ENCODE measurements at places on chromosomes 16 and 17.

DNA sequence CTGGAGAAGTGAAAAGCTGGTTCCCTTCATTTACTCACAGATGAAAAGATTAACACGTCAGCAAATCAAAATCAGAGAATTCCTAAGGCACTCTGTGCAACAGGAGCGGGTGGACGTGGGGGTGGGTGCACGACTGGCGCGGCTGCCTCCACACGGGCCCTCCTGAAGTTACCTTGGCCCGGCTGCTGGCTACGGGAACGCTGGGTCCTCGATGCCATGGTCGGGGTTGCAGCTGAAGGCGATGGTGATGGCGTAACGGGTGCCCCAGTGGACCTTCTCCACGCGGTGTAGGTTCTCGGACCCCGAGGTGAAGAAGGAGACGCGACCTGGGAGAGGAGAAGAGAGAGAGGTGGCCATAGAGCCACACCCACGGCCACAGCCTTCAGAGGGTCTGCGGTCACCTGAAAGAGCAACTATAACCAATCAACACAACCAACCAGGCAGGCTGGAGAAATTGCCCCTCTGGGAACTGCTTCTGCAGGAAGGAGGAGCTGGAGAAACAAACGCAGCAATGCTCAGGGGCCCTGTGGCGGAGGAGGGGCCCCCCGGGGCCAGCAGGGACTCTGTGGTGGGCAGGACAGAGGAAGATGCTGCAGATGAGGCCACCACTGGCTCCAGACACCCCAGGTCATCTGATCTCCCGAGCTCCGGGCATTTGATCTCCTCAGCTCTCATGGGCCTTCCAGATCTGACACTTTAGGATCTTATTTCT lies 20.8 kb downstream of the UTS2R start:
- DNase-seq: no peak

DNA sequence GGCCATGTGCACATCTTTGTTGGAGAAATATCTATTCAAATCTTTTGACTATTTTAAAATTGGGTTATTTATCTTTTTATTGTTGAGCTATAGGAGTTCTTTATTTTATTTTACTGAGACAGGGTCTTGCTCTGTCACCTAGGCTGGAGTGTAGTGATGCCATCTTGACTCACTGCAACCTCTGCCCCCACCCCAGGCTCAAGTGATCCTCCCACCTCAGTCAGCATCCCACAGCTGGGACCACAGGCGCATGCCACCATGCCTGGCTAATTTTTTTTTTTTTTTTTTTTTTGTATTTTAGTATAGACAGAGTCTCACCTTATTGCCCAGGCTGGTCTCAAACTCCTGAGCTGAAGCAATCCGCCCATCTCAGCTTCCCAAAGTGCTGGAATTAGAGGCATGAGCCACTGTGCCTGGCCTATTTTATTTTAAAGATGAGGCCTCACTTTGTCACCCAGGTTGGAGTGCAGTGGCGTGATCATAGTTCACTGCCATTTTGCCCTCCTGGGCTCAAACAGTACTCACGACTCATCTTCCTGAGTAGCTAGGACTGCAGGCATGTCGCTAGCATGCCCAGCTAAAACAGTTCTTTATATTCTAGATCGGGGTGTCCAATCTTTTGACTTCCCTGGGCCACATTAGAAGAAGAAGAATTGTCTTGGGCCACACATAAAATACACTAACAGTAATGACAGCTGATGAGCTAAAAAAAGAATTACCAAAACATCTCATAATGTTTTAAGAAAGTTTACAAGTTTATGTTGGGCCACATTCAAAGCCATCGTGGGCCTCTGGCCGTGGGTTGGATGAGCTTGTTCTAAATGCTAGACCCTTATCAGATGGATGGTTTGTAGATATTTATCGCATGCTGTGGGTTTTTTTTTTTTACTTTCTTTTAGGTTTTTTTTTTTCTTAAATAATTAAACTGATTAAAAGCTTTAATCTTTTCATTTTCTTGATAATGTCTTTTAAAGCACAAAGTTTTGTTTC lies 13.7 kb downstream of the TENT4B start:
- DNase-seq: no peak

DNA sequence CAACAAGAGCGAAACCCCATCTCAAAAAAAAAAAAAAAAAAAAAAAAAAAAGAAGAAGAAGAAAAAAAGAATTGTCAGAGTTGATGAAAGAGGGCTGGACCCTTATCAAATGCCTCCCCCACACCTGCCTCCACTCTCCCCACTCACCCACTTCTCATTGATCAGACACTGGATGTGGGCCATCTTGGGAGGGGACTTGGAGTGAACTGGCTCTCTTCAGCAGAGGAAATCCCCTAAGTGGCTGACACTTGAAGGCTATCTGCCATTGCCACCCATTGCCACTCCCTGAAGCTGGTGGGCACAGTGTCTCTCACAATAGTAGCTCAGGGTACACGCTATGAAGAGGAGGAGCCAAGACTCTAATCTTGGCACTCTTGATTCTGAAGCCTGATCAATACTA lies 1.6 kb downstream of the ITGA2B start:
- no peak for DNase-seq

DNA sequence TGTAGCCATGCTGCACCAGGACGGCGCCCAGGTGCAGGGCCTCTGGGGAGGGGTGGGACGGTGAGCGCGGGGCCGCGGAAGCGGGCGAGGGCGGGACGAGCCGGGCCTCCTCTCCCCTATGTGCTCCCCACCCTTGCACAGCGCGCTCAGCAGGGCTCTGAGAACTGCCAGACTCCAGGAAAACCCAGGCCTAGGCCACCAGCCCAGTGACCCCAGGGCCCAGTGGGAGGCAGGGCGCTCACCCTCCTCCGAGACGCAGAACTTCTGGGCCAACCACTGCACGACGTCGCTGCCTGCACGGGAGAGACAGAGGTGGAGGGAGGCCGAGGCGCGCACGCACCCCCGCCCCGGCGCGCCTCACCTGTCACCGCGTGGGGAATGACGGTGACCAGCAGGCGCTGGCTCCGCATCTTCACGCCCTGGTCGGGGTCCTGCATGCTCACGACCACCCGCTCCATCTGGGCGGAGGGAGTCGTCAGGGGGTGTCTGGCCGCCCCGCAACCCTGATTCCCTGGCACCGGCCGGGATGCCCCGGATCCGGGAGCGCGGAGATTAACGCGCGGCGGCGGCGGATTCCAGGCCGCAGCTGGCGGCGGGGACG lies 603 bp downstream of the RGS11 start:
- DNase-seq: no peak

- DNase-seq: no peak
Measured at GRCh38 chr17:44398692-44399691, 9.5 kb upstream of the ITGA2B start.

- DNase-seq: no peak
Measured at GRCh38 chr17:35152421-35153140, 5.0 kb downstream of the UNC45B start.

DNA sequence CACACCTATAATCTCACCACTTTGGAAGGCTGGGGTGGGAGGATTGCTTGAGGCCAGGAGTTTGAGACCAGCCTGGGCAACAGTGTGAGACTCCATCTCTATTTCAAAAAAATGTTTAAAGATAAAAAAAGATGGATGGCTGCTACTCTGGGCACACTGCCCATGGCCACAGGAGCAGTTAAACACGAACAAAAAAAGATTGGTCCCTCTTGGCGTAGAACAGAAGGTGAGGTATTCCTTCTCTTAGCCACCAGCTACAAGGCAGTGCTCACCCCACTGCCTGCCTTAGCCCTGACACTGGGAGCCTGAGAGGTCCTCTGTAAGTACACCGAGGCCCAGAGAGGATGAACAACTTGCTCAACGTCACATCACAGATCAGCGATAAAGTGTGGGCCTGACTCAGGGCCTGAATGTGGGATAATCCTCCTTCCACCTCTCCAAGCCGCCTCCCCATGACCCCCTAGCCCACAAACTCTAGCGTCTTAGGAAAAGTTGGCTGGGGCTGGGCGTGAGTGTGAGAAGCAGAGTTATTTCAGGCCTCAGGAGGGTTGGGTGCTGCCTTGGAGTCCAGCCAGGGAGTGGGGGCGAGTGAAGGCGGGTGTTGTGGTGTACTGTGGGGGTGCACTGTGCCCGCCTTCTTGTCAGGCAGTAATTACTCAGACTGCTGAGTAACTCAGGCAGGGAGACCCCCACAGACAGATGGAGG lies 2.3 kb upstream of the DPH1 start:
- DNase-seq: no peak

- DNase-seq: no peak
Measured at GRCh38 chr17:50170662-50171370, 5.0 kb downstream of the SGCA start.

GRCh38 chr16:12723681-12724080 lies 80.0 kb downstream of the CPPED1 start:
- no peak for DNase-seq

GRCh38 chr16:27102701-27103575 lies 36.2 kb downstream of the C16orf82 start:
- DNase-seq: no peak

DNA sequence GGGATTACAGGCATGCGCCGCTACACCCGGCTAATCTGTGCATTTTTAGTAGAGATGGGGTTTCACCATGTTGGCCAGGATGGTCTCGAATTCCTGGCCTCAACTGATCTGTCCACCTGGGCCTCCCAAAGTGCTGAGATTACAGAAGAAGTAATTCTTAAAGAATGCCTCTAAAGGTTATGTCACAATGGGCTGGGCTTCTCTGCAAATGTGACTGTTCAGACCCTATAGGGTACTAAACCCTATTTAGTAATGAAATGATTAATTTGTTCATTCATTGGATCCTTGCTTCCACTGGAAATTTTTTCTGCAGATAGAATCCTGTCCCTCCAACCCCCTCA lies 108.8 kb upstream of the CORO6 start:
- no peak for DNase-seq

DNA sequence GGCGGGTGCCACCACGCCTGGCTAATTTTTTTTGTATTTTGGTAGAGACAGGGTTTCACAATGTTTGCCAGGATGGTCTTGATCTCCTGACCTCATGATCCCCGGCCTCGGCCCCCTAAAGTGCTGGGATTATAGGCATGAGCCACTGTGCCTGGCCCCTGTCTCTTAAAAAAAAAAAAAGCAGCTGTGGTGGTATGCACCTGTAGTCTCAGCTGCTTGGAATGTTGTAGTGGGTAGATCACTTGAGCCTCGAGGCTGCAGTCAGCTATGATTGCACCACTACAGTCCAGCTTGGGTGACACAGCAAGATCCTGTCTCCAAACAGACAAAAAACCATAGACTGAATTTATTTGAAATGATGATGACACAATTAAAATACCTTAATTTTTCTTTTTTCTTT lies 24.3 kb downstream of the CDK12 start:
- DNase-seq: no peak

GRCh38 chr16:80682421-80683070 lies 121.9 kb downstream of the CDYL2 start:
- no peak for DNase-seq

GRCh38 chr16:11152677-11153331 lies 103.2 kb downstream of the SOCS1 start:
- DNase-seq: no peak

DNA sequence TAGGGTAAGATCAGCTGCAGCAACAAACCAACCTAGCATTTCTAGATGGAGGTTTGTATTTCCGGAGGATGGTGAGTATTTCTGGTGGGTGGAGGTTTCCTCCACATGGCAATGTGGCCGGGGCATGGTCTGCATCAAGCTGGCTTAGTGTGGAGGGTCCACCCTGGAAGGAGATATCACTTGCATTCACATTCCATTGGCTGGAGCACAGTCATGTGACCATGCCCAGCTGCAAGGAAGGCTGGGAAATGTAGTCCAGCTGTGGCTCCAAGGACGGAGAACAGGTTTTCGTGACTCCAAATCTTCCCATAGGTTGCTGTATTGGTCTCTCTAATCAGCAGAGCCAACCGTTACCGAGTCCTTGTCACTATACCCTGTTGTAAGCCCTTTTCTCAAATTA lies 68.7 kb downstream of the RAI1 start:
- DNase-seq: peak; percentile 75

DNA sequence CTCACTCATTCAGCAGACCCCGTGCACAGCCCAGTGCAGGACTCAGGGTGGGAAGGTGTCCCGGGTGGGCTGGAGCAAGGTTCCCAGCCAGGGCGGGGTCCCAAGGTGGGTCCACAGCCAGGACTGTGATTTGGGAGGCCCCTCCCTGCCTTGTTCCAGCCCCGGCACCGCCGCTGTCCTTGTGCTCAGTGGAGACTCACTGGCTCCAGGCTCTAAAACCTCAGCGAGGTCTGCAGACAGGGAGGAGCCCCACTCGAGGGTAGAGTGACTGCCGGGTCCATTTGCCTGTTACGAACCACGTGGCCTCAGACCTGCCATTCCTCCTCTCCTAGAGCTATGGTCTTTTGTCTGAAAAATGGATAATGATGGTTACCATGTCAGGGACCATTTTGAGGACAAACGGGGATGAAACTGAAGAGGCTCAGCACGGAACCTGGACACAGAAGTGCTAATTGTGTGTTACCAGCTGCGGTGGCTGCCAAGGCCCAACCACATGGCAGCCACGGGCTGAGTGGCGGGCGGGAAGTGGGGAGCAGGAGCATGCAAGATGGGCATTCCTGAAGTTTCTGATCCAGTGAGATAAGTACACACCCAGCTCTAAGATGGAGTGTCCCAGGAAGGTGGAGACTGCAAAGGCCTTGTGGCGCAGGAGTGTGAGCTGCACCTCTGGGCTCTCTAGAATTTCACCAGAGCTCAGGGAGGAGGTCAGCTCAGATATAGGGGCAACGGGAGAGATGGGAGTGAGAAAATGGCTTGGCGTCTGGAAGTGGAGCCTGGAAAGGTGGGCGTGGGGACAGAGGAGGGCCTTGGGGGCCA lies 317.6 kb downstream of the SEC14L1 start:
- DNase-seq: no peak

DNA sequence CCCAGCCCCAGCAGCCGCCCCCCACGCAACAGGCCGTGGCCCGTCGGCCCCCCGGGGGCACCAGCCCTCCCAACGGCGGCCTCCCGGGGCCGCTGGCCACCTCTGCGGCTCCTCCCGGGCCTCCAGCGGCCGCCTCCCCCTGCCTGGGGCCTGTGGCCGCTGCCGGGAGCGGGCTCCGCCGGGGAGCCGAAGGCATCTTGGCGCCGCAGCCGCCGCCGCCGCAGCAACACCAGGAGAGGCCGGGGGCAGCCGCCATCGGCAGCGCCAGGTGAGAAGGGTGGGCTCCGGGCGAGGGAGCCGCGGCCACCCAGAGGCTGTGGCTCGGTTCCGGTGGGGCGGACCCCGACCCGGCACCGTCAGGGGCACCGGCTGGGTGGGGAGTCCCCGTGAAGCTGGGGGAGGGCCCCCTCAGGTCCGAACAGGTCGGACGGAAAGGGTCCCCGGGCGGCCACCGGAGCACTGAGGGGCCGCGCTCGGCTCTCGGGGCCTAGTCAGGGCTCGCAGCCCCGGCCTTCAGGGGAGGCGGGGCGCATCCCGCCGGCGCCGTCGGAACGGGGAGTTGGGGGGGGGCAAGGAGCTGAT lies 583 bp downstream of the ATXN2L start:
- DNase-seq: no peak

Data from CD4-positive, alpha-beta T cell treated with Interleukin-17A for 1 hour (primary cell).